ENCODE measurements at places on chromosomes 11 and 22.

DNA sequence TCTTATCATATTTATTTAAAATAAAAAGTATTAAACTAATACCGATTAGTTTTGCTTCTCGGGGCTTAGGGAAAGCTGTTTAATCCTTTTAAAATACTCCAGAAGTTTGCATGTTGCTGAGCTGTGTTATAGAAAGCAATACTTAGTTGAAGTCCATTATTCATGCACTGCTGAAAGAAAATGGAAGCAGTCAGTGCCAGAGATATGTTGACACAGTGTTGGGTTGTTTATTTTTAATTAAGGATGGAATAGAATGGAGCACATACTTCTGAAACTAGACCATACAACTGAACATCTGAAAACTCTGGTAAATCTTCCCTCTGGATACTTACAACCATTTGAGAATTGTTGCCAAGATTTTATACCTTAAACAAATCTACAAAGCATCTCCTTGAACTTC is 282.7 kb upstream of the CCDC179 start:
- DNase-seq: no peak

DNA sequence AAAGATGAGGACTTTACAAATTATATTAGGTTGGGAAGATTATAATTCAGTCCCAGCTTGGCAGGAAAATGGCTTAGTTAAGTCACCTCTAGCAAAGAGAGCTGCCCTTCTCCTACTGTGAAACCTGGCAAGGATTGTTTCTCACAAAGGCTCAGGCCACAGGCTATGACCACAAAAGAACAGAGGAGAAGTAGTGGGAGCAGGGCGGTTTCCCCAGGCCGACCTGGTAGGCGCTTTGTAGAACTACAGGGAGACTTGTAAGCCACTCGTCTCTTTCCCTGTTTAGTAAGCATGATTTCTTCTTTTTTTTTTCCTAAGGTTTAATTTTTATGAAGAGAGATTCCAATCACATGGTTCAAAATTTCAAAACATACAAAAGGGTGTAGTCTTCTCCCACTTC is 4.6 kb downstream of the SNAP29 start:
- DNase-seq: no peak

DNA sequence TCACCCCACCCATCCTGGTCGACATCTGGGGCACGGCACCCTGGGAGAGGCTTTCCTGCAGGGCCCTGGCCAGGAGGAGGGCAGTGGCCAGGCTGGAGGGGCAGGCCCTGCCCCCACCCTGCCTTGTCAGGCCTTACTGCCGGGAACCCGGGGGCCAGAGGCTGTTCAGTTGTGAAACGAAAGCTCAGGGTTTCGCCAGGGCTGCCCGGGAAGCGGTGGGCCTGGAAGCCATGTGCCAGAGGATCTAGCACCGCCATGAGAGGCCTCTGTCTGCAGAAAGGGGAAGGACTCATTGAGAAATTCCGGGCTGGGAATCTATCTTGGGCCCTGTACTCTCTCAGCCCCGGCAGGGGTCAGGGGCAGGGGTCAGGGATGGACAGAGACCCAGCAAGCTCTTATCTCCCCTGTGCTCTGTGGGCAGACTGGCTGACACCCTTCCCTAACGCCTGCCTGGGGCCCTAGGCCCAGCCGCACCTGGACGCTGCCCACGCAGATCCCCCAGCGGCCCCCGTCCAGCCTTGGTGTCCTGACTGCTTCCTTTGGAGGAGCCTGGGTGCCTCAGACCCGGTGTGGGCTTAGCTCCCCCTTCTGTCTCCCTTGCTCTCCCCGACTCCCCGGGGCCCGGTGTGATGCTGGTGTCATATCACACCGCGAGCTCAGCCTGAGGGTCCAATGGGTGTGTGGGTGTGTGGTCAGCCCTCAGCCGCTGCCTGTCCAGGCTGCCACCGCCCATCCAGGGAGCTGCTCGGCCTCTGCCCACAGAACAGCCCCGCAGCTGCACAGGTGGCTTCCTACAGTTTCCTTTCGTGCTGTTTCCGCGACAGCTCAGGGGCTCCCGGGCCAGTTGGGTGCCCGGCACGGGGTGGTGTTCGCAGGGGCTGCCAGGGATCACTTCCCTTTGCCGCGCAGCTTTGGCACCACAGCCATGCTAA is 6.5 kb downstream of the PIM3 start:
- DNase-seq: peak; percentile 83

DNA sequence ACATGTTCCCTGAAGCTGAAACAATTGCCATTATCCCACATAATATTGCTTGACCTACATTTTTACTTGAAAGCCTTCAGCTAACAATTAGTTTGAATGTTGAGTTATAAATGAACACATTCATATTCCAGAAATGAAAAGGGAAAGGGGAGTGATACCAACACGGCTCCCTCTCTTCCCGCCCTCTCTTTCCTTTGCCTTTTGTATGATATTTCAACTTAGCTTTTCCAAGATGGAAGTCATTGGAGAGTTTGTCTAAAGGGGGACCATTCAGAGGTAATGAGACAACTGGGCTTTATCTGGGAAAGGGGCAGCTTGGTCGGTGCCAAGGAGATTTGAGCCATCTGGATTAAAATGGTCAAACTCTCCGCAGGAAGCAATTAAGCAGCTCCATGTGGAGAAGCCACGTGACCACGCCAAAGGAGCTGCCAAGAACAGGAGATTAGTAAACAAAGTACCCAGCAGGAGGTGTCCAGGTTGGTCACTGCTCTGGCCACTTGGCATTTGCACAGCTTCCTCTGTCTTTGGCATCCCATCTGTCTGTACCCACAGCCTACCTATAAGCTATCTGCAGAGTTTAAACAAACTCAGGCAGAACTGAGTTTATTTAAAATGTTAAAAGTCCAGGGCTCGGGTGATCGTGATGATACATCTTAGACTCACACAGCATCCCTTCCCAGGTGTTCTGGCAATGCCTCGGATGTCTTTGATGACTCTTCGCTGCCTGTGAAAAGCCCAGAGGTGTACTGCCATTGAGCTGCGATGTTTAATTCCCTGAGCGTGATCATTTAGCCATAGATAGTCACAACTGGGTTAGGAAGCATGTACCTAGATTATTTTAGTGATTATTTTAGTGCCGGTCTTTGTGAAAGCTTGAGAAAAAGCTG is 735.9 kb downstream of the NTM start:
- DNase-seq: no peak

- DNase-seq: peak; percentile 18
Measured at GRCh38 chr11:119088406-119088805, 3.7 kb downstream of the HMBS start.

GRCh38 chr11:118175031-118175992 is 1.1 kb downstream of the SCN2B start:
- no peak for DNase-seq

DNA sequence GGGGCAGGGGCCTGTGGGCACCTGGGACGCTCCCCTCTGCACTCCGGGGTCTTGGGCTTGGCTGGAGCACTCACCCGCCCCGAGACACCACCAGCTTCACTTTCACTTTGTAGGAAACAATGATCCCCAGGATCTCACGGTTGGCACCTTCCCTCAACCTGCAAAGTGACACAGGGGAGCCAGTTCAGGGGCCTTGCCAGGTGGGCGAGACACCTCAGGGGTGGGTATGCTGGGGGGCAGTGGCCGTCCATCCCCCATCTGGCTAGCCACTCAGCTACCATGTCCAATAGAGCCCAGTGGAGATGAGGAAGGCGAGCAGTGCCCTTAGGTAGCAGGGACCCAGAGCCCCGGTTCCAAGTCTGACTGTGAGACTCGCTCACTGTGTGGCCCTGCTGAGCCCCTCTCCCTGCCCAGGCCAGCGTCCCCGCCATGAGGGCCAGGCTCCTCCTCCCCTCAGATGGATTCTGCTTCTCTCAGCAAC is 32.3 kb downstream of the TPBGL start:
- DNase-seq: peak; percentile 45

Data from right cardiac atrium (tissue), 5 donors.